ENCODE measurements at places on chromosomes 5 and 9.

DNA sequence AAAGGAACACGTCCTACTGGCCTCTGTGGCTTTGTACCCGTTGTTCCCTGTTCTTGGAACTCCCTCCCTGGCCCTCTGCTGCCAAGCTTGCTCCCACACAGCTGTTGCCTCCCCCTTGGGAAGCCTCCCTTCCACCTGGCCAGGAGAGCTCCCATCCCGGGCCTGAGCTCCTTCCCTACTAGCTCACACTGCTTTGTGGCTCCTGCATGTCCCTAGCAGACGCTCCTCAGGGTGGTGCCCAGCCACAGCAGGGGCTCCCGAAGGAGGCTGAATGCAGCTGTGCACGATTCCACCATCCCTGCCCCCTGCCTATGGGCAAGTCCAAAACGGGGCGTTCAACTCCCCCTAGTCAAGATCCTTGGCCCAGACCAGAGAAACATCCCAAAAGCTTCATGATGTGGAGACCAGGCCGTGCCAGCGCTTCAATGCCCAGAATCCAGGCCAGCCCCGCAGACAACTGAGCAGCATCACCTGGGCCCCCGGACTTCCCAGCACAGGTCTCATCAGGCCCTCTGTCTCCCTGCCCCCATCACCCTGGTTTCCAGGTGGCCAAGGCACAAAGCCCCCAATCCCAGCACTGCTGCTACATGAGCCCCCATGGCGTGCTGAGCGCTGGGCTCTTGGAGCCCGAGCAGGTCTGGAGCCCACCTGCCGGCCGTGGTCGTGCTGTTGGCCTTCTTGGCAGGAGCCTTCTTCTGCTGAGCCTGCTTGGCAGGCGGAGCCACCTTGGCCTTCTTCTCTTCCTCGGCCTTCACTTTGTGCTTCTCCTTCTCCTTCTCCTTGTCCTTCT lies 14.3 kb downstream of the BRD3OS start:
- DNase-seq = no peak

DNA sequence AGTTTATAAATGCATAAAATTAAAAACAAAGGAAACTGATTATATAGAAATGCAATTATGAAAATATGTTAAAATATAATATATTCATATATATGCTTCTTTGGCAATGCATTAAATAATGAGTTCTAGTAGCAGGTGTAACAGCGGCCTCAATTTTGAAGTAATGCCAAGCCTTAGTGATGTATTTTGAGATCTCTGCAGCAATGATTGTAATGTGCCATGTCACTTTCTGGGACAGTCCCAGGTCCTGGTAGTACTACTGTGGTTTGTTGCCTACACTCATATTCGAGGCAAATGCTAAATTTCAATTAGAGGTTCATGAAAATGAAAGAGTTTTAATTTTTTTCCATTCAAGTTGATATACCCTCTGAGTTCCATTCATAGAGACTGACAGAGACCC lies 75.8 kb upstream of the ORM1 start:
- DNase-seq = no peak

DNA sequence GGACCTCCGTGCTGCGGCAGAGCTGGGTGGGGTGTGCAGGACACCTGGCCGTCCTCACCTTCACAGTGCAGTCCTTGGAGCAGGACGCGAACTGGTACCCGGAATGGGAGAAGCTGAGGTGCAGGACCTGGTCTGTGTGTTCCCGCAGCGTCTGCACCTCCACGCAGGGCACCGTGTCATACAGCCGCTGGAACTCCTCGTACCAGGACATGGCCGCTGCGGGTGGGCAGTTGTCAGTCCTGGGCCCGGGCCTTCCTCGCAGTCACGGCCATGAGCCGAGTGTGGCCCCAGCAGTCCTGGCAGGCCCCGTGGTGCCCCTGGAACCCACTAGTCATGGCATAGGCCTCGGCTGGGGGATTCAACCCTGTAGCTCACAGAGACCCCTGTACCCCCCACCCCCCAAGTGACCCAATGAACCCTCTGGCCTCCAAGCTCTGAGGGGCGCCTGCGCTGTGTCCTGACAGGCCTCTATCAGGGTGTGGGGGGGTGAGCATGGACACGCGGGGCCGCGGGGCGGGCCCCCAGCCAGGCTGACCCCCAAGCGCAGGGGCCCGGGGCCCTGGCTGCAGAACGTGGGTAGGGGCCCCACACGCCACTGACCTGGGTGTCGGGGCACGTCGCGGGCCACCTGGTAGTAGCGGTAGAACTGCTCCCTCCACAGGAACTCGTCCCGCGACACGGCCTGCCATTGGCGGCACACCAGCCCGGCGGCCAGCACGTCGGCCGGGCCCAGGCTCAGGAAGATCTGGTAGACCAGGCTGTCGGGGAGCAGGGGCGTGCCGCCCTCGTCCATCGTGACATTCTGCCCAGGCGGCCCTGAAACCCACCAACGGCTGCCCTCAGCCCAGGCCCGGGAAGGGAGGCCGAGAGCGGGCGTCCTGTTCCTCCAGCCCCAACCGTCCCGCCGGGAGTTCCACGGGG lies 987 bp downstream of the FBXW5 start:
- peak; percentile 36 for DNase-seq

GRCh38 chr9:92535940-92536850 lies at the start of gene ECM2:
TSS of gene ECM2 (minus strand) at chr9:92535990. CDS start at chr9:92522866, 13,124 bp downstream.
- DNase-seq = no peak

DNA sequence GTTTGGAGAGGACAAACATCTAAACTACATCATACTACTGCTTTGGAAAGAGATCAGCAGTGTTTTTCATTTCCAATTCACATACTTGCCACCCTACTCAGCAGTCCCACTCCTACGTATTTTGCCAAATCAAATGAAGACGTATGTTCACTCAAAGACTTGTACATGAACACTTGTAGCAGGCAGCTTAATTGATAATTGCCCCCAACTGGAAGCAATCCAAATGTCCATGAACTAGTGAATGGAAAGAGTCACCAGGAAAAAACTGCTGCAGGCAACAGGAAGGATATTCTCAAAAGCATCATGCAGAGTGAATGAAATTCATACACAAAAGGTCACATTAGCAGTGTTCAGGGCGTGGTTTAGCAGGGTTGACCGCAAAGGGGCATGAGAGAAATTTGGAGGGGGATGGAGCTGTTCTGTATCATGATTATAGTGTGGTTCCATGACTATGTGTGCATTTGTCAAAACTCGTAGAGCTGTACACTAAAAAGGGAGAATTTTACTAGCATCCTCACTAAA lies 38.8 kb downstream of the PAEP start:
- no peak for DNase-seq

GRCh38 chr5:44085083-44085482 lies 304.1 kb downstream of the FGF10 start:
- no peak for DNase-seq

DNA sequence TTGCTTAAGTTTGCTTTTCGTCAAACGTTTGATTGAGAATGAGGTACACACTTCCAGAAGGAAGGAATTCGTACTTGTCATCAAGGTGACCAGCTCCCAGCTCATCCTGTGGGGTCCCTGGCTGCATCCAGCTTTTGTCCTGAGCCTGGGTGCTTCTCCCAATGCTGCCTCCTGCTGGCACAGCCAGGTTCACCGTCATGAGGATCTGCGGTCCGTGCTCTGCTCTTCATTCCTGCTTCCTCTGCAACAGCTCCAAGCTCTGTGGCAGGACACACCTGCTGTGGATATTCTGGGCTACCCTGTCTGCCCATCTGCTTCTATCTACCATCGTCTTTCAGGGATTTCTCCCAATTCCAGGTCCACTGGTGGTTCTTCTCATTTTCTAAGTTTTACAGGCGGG lies 13.3 kb upstream of the UBE2QL1 start:
- DNase-seq = no peak

DNA sequence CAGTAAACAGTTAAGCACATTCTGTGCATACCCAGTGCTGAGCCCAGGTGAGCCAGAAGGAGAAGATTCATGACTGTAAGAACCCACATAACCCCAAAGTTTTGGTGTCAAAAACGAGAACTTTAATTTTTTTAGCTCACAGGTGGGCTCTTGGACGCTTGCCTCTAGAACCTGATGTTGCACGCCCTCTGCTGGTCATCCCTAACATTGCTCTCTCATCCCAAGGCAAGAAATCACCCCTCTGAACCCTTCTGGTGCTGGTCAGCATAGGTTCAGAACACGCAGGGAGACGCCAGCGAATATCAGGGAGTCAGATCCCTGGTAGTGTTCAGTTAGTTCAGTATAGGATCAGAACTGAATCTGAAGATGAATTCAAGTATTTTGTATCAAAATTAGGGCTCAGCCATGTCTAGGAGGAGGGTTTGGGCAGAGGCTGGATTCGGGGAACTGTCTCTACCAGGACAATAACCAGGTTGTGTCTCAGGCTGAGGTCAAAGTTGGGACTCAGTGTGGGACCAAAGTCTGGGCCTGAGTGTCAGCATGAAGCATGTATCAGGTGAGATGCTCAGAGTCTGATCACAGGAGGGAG lies 4.1 kb upstream of the DNAJB5 start:
- peak; percentile 42 for DNase-seq

DNA sequence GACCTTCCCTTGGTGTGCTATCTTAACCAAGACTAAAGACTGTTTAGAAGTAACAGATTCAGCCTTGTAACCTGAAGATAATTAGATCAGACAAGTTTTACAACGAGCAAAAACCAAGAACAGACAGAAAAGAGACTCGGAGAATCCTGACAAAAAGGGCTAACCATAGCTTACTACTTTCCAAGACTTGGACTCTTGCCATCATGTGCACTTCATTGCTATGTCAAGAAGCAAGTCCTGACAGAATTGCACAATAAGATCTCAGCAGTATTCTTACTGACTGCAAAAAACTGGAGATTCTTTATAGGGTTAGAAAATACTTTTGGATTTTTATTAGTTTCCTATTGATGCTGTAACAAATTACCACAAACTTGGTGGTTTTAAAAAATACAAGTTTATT lies 1539.0 kb upstream of the NUDT12 start:
- DNase-seq = no peak

GRCh38 chr9:106860721-106861639 lies 2.0 kb upstream of the ZNF462 start:
- DNase-seq = no peak

GRCh38 chr5:168104811-168105481 lies 186.5 kb upstream of the WWC1 start:
- no peak for DNase-seq

DNA sequence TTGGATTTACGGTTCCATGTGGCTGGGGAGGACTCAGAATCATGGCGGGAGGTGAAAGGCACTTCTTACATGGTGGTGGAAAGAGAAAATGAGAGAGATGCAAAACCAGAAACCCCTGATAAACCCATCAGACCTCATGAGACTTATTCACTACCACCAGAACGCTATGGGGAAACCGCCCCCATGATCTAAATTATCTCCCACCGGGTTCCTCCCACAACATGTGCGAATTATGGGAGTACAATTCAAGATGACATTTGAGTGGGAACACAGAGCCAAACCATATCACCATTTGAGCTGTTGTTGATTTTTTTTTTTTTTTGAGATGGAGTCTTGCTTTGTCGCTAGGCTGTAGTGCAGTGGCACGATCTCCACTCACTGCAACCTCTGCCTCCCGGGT lies 16.5 kb downstream of the DAB2IP start:
- DNase-seq = no peak

DNA sequence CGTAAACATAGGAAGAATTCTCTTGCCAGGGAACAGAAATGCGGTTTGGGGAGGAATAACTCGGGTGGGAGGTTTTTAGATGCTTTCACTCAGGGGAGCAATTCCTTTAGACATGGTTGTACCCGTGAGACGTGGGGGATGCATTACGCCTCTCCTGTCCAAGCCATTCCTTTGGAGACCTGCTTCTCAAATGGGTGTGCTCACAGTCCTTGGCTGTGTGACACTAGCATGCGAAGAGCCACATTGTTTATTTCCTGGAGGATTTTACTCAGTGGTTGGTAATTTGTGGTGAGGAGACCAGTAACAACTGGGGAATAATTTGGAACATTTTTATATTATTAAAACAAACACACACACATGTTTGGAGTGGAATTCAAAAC lies 18.5 kb downstream of the COL15A1 start:
- no peak for DNase-seq

DNA sequence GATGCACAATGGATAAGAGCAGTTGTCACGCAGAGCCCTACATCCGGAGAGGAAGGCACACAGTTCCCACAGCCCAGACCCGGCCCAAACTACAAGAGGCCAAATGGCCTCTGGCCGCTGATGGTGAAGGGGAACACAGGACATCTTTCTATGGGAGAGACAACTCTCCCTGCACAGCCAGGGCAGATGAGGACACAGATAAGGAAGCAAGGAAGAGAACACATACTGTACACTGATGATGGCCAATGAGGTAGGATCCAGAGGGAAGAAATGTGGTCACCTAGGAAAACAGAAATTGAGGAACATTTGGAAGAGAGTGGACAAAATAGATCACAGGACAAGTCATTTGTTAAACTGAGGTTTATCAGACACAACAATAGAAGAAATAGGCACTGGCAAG lies 28.4 kb upstream of the SMIM32 start:
- no peak for DNase-seq

GRCh38 chr5:57635146-57635777 lies 152.7 kb upstream of the ACTBL2 start:
- DNase-seq = no peak

GRCh38 chr9:21244836-21245235 lies 5.0 kb upstream of the IFNA14 start:
- no peak for DNase-seq

- DNase-seq = no peak
These were observed 135.1 kb downstream of the SLC25A46 start for GRCh38 chr5:110873773-110874437.

- no peak for DNase-seq
These were observed 80.1 kb upstream of the SH3PXD2B start for GRCh38 chr5:172534229-172535107.

DNA sequence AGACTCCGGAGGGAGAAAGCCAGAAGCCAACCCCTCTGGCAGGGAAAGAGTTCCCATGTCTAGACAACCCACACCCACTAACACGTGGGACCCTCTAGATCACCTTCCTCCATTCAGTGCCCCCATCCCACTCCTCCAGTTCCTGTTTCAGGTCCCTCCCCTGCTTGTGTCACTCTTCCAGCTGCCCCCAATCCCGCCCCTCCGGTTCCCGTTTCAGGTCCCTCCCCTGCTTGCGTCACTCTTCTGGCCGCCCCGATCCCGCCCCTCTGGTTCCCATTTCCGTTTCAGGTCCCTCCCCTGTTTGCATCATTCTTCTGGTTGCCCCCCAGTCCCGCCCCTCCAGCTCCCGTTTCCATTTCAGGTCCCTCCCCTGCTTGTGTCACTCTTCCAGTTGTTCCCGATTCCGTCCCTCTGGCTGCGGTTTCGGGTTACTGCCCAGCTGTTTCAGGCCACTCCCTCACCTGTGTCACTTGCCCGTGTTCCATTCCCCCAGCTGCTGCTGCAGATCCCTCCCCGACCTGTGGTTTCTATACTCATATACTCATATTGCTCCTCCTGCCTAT lies 64.8 kb upstream of the RANBP6 start:
- peak; percentile 53 for DNase-seq

Data from stimulated activated CD4-positive, alpha-beta T cell treated with anti-CD3 and anti-CD28 coated beads, TNF-alpha, amount 100 ng/mL, for 24 hours (primary cell).